ENCODE measurements at places on chromosomes 16 and 17.

GRCh38 chr17:66948061-66948750 is 16.3 kb upstream of the CACNG4 start:
- no peak for DNase-seq

- DNase-seq, result no peak
Observed at GRCh38 chr17:60704170-60704569, 26.5 kb downstream of the BCAS3 start.

GRCh38 chr17:20092973-20093626 is 83.9 kb downstream of the SPECC1 start:
- no peak for DNase-seq

GRCh38 chr17:79790805-79791734 is 5.8 kb downstream of the CBX8 start:
- no peak for DNase-seq

GRCh38 chr17:2634361-2634960 is 41.0 kb downstream of the PAFAH1B1 start:
- DNase-seq, result no peak

GRCh38 chr17:39548494-39549225 is 59.1 kb downstream of the NEUROD2 start:
- no peak for DNase-seq

DNA sequence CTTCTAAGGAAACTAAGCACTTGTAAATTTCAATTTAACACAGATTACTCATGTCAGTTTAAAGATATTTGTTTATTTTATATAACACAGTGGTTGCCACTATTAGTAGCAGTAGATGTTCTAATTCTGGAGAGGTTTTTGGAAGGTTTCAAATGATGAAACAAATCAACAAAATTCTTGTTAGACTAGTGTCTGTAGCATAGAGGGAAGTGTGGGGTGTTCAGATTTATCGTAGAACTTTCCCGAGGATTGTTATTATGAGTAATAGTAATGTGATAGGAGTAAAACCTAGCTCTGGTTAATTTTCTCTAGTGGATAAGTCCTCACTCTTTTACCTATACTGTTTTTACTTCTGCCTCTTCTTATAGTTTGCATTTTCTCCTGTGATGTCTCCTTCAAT is 6.3 kb downstream of the GAN start:
- DNase-seq, result no peak

Measured in inflammatory macrophage treated with lipopolysaccharide for 4 hours (primary cell).